ENCODE measurements at places on chromosomes 5 and 9. TPM values are rescaled to one million over a fixed set of nuclear protein-coding genes. Genes with fewer than 3 reads are reported as not detected.

Gene HAVCR1
- not detected for total RNA-seq

Gene GDA
- total RNA-seq = 2.9 TPM

Gene CTNND2
- 1.7 TPM for total RNA-seq

Gene FOXD4L6
- not detected for total RNA-seq

Gene ADAMTSL1
- total RNA-seq = 0.56 TPM

Gene C9orf72
- total RNA-seq = 20.2 TPM

Gene PDGFRB
- 47.0 TPM for total RNA-seq

Gene UCK1
- total RNA-seq = 21.7 TPM

Gene PCAT7
- total RNA-seq = 0.08 TPM

DNA sequence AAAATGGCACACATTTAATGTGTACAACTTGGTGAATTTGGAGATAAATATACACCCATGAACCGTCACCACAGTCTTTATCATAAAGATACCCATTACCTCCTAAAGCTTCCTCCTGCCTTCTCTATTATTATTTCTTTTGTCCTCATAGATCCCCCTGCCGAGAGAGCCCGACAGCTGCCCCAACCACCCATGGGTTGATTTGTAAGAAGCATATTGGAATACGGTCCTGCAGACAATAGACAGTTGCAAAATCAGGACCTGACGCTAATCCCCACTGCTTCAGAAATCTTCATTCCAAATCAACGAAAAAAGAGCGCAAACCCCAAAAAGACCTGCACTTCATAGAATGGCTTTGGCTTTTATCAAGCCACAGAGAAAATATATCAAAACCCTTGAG lies 697.5 kb downstream of the SEMA5A start:
- DNase-seq = no peak

DNA sequence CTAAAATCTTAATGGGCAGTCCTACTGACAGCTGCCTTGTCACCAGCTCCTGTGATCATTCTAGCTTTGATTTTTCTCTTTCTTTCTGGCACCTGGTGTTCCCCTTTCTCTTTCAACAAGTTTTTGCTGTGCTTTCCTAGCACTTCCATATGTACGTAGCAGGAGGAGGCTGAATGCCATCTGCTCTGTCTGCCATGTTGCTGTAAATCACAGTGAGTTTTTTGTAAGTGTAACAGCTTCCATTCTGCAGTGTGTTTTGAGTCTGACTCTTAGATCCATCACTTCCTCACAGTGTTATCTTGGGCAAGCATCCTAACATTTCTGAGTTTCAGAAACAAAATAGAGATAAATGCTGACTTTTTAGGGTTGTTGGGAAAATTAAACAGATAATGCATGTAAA lies 247.9 kb downstream of the DOCK8 start:
- no peak for DNase-seq

GRCh38 chr5:35319333-35320002 lies 89.2 kb upstream of the PRLR start:
- DNase-seq = peak; percentile 71

DNA sequence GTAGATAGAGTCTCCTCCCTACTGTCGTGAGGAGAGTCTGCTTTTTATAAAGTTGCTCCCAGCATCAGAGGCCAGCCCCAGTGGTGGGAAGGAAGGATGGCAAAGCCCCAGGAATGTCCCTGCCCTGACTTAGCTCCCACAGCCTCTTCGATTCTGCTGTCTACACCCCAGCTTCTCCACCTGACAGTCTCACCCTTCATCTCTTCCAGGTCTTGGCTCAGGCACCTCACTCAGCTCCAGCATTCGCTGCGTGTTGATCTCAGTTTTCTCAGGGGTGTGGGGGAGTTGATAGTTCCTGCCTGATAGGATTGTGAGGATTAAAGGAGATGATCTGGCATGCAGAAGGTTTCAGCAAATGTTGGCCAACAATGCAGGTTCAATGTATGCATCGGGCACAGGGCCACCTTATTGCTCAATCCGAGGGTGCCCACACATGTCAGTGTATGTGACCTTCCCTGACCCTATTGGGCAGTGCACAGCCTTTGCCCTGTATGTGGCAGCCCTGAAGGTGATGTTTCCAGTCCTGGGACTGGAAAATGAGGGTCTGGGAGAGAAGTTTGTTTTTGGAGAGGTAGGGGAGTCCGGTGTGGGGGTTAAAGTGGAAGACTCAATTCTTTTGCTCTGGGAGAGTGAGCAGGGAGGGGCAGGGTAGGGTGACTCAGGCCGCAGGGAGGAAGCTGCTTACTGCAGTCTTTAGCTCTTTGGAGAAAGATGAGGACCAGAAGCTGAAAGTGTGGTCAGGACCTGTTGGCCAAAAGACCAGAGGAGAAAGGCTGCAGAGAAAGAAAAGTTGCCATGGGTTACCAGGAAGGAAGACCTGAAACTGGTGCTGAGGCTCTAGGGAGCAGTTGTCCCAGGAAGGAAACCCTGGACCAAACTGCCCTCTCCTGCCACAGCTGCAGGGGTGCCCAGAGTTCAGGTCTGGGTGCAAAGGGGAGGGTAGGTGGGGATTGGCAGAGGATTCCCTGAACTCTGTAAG lies 153.2 kb downstream of the MACROH2A1 start:
- DNase-seq = no peak

- no peak for DNase-seq
Measured at GRCh38 chr5:65047948-65048690, 279.4 kb downstream of the CWC27 start.

DNA sequence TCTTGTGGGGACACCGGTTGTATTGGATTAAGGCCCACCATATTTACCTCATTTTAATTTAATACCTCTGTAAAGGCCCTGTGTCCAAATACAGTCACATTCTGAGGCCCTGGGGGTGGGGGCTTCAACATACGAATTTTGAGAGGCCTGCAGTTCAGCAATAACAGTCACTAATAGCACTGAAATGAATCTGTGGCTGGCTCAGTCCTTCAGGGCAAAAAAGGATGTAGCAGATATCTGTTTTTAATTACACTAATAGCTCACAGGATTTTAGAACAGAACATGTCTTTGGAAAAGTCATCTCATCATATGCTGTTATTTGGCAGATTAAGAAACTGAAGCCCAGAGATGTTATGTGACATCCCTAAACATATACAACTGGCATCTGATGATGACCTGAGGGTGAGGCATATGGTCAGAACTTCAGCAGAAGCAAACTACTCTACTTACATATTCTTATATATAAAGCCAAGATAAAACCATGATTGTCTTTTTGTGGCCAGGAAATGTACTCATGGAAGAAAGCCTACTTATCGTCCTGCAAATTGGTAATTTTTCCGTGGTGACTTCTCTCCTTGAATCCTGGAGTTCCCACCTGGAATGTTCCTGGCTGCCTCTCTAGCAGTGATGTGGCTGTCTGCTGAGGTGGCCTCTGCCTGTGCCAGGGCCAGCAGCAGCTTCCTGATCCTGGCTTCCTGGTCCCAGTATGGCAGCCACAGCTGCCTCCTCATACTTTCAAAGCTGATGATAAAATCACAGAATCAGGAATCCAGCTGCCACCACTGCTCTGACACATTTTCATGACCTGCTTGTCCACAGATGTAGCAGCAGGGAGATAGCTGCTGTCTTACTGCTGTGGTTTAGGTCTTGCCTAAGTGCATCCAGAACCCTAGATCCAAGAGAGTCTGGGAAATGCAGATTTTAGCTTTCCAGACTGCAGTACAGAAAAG lies 72.1 kb upstream of the ANKRD55 start:
- no peak for DNase-seq

DNA sequence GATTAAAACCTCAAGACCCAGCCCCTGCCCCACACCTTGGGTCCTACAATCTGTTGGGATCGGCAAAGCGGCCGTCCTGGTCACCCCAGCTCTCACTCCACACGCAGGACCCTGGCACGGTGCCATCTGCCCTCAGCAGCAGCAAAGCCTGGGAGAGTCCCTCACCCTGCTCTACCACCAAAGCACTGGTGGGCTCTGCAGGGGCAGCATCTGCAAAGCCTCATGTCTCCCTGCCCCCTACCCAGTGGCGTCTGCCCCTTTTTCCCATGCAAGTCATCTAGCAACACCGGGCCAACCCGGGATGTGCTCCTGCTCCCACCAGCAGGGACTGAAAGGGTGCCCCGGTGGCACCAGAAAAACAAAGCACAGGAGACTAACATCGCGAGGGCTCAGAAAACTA lies 19.6 kb upstream of the CNOT6 start:
- DNase-seq = no peak

DNA sequence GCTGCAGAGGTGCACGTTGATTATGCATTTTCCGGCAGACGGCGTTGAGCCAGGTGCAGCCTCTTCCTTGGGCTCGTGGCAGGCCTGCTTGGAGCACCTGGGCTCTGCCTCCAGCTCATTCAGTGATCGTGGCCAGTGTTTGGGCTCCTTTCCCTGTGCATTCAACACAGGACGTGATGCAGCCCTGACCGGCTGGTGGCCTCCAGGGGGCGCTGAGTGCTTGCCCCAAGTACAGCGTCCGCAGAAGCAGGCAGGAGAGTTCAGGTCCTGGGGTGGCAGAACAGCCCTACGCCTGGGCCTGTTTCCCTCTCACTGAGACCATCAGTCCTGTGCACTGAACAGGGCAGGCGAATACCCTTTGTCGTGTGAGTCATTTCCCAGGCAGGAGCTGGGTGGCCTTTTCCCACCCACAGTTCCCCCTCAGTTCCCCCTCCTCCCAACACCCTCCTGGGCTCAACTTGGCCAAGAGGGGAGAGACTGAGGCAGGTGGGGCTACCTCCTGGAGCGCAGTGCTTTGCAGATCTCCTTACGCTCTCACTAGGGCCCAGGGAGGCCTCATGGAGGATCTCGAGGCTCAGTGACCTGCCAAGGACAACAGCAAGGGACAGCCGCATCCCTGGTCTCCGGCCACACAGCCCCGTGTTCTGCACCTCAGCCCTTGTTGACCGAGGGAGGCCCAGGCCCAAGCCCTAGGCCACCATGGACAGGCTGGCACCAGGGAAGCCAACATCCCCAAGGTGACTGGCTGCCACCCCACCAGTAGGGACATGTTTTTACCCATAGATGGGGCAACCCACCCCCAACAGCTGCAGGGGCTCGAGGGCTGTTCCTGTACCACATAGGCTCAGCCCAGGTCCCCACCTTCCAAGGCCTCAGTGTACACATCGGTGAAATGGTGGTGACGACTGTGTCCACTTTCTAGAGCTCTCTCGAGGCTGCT lies 52.9 kb downstream of the LRSAM1 start:
- DNase-seq = peak; percentile 93

DNA sequence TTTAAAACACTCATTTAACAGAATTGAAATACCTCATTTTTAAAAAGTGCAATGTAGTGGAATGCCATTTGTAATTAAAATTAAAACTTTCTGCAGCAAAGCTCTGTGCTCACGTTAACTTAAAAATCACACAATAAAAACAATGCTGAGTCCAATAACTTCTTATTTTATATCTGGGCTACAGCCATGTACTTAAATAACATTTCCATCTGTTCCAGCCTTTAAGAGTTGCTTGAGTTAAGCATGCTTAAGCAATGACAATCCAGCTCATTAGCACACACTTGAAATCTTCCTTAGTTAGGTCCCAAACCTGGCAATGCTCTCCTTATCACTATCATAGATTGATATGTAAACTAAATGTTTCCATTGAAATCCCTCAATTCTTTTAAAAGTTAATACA lies 132.3 kb upstream of the CDH12 start:
- no peak for DNase-seq

GRCh38 chr9:90969021-90969675 lies 167.5 kb downstream of the SYK start:
- no peak for DNase-seq

GRCh38 chr9:38619556-38620447 lies 594 bp downstream of the ANKRD18A start:
- DNase-seq = peak; percentile 43

- DNase-seq = no peak
Measured at GRCh38 chr9:121945281-121945680, 147.8 kb downstream of the TTLL11 start.
